ENCODE measurements at places on chromosomes 6 and 20.

DNA sequence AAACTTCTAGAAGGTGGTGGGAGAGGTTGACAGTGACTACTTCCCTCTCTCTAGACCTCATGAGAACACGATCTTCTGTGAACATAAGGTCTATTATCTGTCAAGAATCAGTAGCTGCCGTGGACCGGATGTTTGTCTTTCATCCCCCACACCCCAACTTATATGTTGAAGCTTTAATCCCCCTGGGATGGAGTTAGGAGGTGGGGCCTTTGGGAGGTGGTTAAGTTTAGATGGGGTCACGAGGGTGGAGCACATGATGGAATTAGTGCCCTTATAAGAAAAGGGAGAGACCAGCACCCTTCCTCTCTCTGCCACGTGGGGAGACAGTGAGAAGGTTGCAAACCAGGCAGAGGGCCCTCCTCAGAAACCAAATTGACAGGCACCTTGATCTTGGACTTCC is 409.1 kb downstream of the QKI start:
- DNase-seq = no peak

- DNase-seq = no peak
Observed at GRCh38 chr6:148396411-148396810, 53.8 kb downstream of the SASH1 start.

GRCh38 chr20:51368461-51369211 is 173.9 kb downstream of the NFATC2 start:
- DNase-seq = no peak

DNA sequence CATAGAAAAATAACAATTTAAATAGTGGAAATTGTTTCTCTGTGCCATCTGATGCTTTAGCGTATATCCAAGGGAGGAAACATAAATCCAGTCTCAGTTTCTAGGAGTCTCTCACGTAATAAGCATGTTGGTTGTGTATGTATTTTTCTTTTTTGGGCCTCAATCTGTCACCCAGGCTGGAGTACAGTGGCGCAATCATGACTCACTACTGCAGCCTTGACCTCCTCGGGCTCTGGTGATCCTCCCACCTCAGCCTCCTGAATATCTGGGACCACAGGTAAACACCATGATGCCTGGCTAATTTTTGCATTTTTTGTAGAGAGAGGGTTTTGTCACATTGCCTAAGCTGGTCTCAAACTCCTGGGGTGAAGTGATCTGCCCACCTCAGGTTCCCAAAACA is 78.6 kb upstream of the PLN start:
- no peak for DNase-seq

GRCh38 chr6:158174514-158174913 is 6.4 kb downstream of the GTF2H5 start:
- DNase-seq = no peak

GRCh38 chr6:56689114-56689513 is 46.4 kb upstream of the DST start:
- no peak for DNase-seq

DNA sequence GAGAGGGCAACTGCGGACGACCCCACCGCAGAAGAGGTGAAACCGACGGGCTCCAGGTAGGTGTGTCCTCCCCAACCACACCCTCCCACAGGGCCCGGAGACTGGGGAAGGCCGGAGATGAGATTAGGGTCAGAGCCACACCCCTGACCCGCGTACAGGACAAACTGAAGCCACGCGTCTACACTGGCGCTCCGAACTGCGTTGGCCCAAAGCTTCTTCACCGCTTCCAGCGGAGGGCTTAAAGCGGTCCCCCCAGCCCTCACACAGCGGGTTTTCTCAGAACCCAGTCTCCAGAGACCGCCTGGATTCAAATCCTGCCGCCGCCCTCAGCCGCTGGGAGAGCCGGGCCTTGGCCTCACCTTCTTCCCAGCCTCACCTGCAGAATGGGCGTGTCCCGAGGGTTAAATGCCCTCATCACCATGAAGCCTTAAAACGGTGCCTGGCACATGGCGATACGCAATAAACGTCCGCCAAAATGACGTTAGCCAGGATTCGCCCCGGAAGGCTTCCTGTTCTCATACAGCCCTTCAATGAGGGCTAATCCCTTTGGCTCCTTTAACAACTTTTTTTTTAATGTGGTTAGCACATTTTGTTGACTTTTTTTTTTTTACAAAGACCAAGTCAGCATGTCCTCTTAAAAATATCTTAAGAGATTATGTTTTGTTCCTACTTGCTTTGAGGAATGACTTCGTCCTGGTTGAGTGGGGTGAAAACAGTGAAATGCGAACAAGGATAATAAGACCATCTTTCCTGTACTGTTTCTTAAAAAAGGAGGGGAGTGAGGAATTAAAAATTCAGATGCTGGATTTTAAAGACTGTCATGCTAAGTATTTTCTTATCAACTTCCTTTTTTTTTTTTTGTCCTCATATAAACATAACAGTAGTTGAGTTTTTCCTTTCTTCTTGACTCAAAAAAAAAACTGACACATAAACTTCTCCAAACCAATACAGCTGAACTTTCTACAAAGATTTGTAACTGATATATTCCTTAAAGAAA is 15.1 kb upstream of the ZNF217 start:
- DNase-seq = no peak

DNA sequence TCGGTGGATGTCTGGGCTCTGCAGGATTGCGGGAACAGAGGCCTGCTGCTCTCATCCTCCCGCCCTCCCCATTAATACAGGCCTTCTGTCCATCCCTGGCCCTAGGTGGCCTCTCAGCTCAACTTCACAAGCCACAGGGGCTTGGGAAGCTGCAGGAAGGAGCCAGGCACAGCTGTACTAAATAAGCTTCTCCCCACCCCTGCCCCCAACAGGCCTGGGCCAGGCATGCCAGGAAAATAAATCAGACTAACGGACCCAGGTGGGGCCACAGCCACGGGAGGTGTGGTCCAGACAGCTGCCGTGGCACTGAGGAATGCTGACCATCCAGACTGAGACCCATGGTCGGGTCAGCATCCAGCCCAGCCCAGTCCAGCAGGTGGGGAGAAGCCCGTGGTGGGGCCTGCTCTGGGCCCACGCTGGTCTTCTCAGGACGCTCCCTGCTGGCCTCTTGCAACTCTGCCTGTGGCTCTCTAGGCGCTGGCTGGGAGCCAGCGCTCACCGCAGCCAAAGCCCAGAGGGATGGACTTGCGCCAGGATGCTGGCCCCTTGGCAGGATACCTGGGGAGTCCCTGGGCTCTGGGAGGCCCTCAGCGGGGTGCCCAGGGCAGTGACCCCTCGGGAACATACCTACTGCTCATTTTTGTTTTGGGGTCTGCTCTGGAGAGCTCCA is 8.6 kb upstream of the YTHDF1 start:
- no peak for DNase-seq

- no peak for DNase-seq
Observed at GRCh38 chr6:129599467-129599866, 110.5 kb downstream of the ARHGAP18 start.

DNA sequence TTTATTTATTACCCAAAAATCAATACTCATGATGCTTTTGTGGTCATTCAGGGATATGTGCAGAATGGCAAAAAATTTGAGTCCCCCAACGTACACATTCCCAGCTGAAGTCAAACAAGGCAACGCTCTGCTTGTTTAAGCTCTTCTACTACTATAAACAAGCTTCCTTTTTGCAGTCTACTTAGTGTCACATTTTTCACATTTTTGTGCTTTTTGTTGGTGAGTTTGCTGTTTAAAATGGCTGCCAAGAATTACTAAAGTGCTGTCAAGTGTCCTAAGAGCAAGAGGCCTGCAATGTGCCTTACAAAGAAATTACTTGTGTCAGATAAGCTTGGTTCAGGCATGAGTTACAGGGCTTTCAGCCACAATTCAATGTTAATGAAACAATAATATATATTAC is 2.1 kb downstream of the WFDC8 start:
- DNase-seq = no peak

DNA sequence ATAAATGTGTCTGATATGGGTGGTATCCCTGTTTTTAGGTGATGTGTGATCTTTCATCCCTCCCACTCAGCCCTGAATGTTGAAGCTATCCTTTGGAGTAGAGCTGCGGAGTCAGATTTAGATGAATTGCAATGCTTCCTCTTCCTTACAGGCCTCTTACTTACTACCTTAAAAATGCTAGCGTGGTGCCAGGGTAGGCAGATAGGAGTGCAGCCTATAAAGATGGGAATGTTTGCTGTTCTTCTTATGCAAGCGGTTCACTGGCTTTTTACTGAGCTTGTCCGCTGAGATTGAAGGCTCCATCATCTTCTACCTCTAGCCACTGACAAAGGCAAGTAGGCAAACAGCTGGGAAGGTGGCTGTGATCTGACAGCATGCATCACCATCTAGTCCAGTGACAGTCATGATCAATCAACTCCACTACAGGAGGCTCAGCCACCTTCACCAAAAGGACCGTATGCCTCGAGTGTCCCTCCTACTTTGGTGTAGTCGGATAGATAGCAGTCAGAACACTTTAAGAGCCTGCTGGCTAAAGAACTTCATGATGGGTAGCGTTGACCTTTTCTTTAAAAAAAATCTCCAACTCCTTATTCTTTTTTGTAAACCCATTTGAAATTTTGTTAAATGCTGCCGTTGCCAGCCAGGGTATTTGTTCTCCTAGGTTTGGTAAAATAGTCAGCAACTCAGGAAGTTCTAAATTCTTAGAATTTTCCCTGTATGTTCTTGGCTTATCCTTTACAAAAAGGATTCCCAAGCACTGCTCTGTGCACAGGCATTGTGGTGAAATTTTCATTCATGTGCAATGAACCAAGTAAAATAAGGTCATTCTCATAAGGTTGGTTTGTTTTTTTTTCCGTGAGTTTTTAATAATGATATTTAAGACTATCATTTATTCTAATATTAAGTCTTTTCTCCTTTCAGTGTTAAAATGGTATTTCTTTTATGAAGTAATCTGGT is 169.6 kb downstream of the MTHFD1L start:
- no peak for DNase-seq

DNA sequence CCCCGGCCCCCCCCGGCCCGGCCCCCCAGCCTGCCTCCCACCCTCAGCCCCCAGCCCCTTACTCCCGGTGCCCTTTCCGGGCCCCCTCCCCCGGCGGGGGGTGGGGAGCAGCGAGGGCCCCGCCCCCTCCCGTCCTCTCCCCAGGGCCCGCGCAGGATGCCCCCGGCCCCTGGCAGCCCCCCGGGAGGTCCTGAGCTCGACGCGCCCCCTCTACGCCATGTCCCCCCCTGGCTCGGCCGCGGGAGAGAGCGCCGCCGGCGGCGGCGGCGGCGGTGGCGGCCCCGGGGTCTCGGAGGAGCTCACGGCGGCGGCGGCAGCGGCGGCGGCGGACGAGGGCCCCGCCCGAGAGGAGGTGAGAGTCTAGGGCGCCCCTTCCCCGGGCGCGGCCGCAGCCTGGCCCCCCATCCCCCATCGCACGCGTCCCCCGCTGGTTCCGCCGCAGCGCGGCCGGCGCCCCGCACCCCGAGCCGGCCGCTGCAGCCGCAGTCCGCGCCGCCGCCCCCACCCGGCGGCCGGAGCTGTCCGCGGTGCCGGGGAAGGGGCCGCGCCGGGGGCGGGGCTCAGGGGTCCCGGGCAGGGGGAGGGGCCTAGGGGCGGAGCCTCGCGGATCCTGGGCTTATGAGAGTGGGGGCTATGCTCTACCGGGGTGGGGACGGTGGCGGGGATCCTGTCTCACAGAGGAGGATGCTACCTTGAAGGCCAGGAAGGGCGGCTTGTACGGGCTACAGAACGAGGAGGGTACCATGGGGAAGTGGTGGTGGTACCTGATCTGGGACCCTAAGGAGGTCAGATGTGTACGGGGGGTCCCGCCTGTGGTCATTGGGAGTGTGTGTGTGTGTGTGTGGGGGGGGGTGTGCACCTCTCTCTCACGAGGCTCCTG is 516 bp downstream of the TMEM151B start:
- DNase-seq = no peak

GRCh38 chr6:97790926-97791590 is 508.0 kb upstream of the MMS22L start:
- no peak for DNase-seq

DNA sequence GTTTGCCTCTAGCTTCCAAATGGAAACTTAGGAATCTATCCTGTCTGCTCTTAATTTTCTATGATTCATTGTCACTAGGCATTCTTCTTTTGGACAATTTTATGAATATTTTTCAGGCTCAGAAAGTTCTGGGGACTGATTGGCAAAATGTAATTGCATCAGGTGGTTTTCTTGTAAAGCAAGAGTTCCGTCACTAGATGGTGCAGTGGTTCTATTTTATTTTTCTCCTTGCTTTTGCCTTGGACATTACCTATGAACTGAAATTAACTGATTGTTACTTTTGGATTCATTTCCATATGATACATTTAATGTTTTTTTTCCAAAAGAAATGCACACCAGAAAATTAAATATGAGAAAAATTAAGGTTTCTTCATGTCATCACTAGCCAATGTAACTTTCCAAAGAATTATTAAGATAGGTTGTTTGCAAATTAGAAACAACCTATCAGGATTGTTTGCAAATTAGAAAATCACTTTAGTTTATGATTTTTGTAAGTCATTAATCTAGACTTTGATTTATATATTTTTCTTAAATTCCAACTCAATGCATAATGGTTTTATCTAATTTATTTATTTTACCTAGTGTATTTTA is 48.0 kb downstream of the TMEM170B start:
- DNase-seq = no peak

- no peak for DNase-seq
Observed at GRCh38 chr6:137983269-137983668, 116.2 kb downstream of the TNFAIP3 start.

DNA sequence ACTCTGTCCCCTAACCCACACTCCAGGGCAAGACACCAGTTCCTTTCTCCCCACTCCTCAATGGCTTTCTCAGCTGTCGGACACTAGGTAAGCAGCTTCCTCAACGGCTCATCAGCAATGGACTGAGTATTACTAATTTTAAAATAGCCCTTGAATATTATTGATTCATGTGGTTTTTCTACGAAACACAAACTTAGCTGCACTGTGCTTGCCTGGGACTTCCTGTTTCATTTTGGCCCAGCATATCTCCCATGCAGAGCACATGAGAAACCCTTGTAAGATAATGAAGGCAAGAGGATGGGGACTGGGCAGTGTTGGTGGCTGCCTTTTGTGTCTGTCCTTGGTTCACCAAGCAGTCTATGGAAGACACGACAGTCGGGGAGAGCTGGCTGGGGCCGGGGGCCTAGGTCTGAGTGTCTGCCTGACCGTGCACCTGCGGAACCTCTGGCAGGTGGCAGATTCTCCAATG is 48.9 kb downstream of the RNASET2 start:
- DNase-seq = no peak

GRCh38 chr20:14127514-14128223 is 132.4 kb downstream of the MACROD2 start:
- DNase-seq = no peak

GRCh38 chr6:85673198-85674139 is 30.8 kb upstream of the SYNCRIP start:
- no peak for DNase-seq

GRCh38 chr6:16519265-16520242 is 241.7 kb downstream of the ATXN1 start:
- no peak for DNase-seq

Data from activated CD8-positive, alpha-beta memory T cell treated with anti-CD3 and anti-CD28 coated beads for 1 hour (primary cell).